ENCODE measurements at places on chromosomes 12 and 14.
A peak's percentile ranks its signal among the peaks of the same experiment; 100 is the strongest.

DNA sequence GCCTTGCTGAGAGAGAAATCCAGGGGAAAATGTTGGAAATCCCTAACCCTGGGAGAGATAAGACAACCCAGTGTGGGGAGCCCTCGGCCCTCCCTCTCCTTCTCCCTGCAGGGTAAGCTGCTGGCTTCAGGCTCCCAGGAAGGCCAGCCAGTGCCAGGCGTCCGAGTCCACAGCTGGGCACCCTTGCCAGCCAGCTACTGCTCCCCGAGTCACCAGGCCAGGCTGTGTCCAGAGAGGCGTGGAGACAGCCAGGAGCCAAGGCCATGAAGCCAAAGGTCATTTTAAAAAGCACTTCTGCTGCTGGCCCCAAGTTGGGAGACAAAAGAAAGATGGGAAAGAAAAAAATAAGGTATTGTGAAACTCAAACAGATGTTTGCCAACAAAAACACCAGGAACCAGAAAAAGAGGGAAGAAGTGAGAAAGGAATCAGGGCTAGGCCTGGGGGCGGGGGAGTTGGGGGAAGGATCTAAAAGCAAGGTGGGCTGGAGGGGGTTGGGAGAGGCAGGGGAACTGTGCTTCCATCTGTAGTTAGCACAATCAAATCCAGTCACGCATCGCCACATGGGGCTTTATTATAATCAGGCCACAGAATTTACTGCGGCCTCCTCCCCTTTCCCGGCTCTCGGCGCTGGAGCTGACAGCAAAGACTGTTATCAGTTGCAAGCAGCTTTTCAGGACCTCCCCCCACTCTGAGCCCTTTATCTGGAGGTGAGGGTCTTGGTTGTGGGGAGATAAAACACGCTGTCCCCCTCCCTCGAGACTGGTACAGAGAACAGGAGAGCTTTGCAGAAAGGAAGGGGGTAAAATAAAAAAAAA is 33.5 kb downstream of the RBM19 start:
- DNase-seq: peak; percentile 17

DNA sequence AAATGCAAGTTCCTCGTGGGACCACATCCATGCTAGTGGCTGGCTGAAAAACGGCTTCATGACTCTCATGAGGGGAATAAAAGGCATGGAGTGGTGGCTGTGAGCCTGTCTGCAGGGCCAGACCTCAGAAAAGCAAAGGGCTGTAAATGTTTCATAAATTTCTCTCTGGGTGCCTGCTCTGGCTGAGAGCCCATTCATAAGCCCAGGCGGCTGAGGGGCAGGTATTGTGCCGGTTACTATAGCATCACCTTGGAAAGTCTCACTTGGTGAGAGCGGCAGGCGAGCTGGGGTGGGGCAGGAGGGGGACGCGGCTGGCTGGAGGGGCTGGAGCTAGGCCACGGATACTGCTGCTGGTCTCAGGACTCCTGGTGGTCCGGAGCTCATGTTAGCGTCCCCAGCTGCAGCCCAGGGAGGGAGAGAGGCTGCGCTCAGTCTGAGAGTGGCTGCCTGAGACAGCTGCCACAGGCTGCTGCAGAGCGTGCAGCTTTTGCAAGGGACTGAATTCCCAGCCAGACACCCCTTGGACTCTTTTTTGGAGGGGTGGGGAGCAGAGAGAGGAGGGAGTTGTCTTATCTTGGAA is at the start of gene SLC17A8:
Gene SLC17A8 (plus strand): TSS at position 431 of the 580 bp plus-strand sequence. CDS start 318 bp downstream, outside the sequence.
- no peak for DNase-seq

DNA sequence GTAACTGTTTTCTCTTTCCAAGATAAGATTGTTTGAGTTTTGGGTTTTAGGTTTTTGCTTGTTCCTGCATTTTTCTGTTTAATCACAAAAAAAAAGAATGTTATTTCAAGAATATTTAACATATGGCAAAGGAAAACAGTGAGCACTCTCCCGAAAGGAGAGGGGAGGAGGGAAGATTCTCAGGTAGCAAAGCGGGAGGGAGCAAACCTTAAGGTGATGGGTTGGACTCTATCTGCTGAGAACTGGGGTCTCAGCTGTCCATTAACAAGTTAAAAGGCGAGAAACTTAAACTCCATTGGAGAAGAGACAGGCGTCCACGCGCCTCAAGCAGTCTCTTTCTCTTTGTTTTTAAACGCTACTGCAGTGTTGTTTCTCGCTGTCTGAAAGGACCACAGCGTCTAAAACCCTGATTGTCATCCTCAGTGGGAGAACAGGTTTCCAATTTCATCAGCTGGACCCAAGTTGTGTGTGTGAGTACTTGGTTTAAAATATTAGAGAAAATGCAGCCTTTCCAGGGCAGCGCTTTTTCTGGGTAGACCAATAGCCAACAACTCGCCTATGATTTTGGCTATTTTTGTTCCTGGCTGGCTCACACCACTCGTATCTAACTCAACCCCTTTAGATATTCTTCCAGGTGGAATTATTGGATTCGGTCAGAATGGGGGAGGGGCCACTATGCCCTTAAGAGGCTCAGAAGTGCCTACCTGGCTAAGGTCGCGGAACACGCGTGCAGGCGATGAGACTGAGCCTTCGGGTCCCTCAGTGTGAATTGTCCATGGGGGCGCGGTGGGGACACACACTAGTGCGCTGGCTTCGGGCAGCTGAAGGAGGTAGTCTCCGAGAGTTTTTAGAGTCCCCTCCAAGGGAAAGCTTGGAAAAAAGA is 8.2 kb downstream of the SIX1 start:
- no peak for DNase-seq

DNA sequence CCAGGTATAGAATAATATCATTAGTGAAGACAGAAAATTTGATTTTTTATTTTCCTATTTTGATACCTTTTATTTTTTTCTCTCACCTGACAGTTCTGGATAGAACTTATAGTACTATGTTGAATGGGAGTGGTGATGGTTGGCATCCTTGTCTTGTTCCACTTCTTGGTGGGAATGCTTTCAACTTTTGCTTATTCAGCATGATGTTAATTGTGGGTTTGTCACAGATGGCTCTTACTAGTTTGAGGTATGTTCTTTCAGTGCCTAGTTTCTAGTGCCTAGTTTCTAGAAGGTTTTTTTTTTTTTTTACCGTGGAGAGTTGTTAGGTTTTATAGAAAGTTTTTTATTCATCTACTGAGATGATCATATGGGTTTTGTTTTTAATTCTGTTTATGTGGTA is 516.3 kb upstream of the NOVA1 start:
- DNase-seq: no peak

DNA sequence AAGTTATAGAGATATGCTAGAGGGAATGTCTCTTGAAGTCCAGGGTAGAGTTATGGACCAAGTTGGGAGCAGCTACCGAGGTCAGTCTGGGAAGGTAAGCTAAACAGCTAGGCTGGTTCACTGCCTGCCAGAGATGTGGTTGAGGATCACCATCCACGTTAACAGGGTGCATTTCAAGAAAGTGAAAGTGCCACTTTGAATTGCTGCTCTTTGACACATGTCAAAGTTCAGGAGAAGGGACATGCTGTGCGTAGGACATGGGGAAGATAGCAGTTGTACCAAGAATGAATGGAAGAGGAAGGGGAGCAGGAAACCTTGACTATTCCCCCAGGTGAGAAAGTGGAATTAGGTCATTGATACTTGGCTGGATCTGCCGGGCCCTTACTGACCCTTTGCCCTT is 49.5 kb downstream of the MAX start:
- DNase-seq: no peak

GRCh38 chr12:72793796-72794195 is 521.6 kb downstream of the TRHDE start:
- DNase-seq: no peak

DNA sequence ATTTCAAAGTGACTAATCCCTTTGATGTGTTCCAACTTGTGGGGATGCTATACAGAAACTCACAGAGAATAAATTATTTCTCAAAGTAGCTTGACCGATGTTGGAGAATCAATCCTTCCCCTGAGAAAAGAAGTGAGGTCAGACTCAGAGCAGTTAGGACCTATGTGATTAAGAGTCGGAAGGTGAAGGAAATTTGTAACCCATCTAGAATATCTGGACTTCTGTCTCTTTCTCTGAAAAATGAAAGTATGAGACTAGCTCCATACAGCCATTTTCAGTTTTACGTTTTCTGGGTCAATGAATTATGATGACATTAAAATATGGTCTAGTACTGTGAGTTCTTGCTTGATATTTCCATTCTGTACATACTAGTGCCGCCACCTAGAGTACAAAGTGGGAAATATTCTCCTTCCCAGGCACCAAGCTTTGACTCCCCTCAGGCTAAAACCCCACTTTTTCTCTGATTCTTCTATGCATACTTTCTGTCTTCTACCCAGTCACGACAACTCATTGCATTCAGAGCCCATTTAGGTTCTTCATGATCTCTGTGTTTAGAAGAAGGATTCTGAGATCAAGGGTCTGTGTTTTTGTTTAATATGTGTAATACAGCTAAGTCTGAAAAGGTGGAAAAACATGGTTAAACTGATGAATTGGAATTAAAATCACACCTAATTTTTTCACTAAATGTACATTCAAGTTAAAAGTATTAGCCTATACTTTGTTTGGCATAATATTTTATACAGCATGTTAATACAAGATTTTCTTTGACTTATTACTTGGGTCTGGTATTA is 6.9 kb upstream of the NTS start:
- DNase-seq: peak; percentile 62
